ENCODE measurements at places on chromosomes 6 and 20. TPM values are rescaled to one million over a fixed set of nuclear protein-coding genes. Genes with fewer than 3 reads are reported as not detected.

Gene DEFB129
- not detected for total RNA-seq

Gene MATN4
- 0.64 TPM for total RNA-seq

GRCh38 chr6:109897561-109898080 lies 80.5 kb upstream of the GPR6 start:
- H3K36me3 ChIP-seq = no peaks in the 10 kb centered on the region
- no peak overlapping the region for H3K4me3 ChIP-seq
- H3K4me1 ChIP-seq = no peaks in the 10 kb centered on the region
- DNase-seq = no peak
- peaks cover 3% of the 10 kb centered on the region for H3K27me3 ChIP-seq

- H3K4me3 ChIP-seq = peak within 1 kb of the TSS; percentile 84
- peak within 1 kb of the TSS; percentile 86 for H3K27ac ChIP-seq
- H3K4me1 ChIP-seq = peaks cover 29% of the 10 kb centered on the region
- H3K36me3 ChIP-seq = peaks cover 8% of the 10 kb centered on the region
Measured at GRCh38 chr6:31546339-31546957, at the start of gene ATP6V1G2. TSS of gene ATP6V1G2 (minus strand) at chr6:31546608. CDS start at chr6:31546559, 49 bp downstream.

GRCh38 chr20:46601603-46602122 lies 49.6 kb downstream of the SLC13A3 start:
- no peak for DNase-seq
- H3K27me3 ChIP-seq = peaks cover 20% of the 10 kb centered on the region
- H3K4me3 ChIP-seq = no peak overlapping the region
- no peak overlapping the region for H3K27ac ChIP-seq
- H3K36me3 ChIP-seq = no peaks in the 10 kb centered on the region
- peaks cover 1% of the 10 kb centered on the region for H3K4me1 ChIP-seq

- no peak for DNase-seq
- H3K36me3 ChIP-seq = peaks cover 32% of the 10 kb centered on the region
- peaks cover 13% of the 10 kb centered on the region for H3K27me3 ChIP-seq
- H3K4me1 ChIP-seq = peaks cover 23% of the 10 kb centered on the region
- H3K27ac ChIP-seq = peak overlapping the region; percentile 97
Measured at GRCh38 chr6:132812255-132812732, 2.1 kb upstream of the RPS12 start.

Gene GRIK2
- total RNA-seq = not detected

DNA sequence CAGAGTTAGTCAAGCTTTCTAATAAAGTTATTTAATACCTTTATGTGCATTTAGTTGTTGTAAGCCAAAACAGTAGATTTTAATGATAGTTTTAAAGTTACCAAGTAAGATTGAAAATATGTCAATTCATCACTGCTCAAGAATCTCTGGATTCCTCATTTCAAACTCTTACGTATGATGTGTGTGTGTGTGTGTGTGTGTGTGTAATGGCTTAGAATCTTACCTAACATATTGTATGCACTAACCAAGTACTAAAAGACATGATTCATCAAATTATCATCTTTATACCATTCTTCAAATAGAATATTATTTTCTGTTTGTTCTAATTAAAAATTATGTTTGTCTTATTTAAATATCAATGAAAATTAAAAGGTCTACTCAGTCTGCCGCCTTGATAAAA lies 41.5 kb upstream of the ZNF337 start:
- H3K27me3 ChIP-seq = no peaks in the 10 kb centered on the region
- H3K4me3 ChIP-seq = no peak overlapping the region
- H3K4me1 ChIP-seq = peaks cover 13% of the 10 kb centered on the region
- no peak overlapping the region for H3K27ac ChIP-seq
- no peaks in the 10 kb centered on the region for H3K36me3 ChIP-seq
- DNase-seq = no peak
